CD4-positive, alpha-beta T cell (primary cell): ENCODE measurements at places on chromosomes 12 and 14.

DNA sequence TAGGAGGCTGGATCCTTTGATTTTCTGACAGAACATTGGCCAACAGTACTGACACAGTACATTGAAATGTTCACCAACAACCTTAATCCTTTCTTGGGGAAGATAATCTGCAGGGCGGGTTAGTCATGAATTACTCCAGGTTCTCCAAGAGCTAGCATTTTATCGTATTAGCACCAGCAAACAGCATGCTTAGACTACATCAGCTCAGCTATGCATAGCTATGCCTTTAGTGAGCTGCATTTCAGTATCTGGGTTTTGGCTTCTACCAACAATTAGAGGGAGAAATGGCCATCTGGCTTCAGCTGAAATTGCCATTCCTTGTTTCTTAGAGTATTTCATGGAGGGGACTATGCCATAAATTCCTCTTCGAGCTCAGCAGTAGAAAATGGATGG lies 33.8 kb downstream of the SAMD4A start:
- H3K27me3 ChIP-seq: no peaks in the 10 kb centered on the region
- no peaks in the 10 kb centered on the region for H3K36me3 ChIP-seq
- no peak overlapping the region for H3K27ac ChIP-seq
- no peak for DNase-seq

- H3K27me3 ChIP-seq: no peaks in the 10 kb centered on the region
- H3K4me3 ChIP-seq: no peak overlapping the region
- DNase-seq: peak; percentile 39
- H3K27ac ChIP-seq: no peak overlapping the region
Measured at GRCh38 chr12:1421091-1421846, 173.1 kb downstream of the FBXL14 start.

DNA sequence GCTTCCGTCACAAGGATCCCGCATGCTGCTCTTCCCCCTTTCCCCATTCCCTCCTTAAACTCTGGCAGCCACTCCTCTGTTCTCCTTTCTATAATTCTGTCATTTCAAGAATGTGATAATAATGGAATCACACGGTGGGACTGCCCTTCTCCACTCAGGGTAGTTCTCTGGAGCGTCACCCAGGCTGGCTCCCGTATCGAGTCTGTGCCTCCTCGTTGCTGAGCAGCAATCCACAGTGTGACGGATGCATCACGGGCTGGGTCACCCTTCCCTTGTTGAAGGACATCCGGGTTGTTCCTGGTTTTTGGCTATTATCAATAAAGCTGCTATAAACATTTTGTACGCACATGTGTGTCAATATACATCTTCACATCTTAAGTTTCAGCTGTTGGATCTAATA lies 5.7 kb upstream of the SYNE3 start:
- H3K27me3 ChIP-seq: no peaks in the 10 kb centered on the region
- peak overlapping the region; percentile 19 for H3K27ac ChIP-seq
- no peak for DNase-seq
- no peaks in the 10 kb centered on the region for H3K36me3 ChIP-seq
- peaks cover 89% of the 10 kb centered on the region for H3K4me1 ChIP-seq

GRCh38 chr12:12167847-12168246 lies 97.1 kb downstream of the BCL2L14 start:
- H3K27me3 ChIP-seq: no peaks in the 10 kb centered on the region
- H3K27ac ChIP-seq: no peak overlapping the region
- H3K4me1 ChIP-seq: no peaks in the 10 kb centered on the region
- H3K36me3 ChIP-seq: no peaks in the 10 kb centered on the region
- no peak overlapping the region for H3K4me3 ChIP-seq

- no peak overlapping the region for H3K27ac ChIP-seq
- no peak overlapping the region for H3K4me3 ChIP-seq
- H3K4me1 ChIP-seq: no peaks in the 10 kb centered on the region
- no peaks in the 10 kb centered on the region for H3K27me3 ChIP-seq
- no peaks in the 10 kb centered on the region for H3K36me3 ChIP-seq
Measured at GRCh38 chr12:73599268-73599667, 938.4 kb upstream of the ATXN7L3B start.

GRCh38 chr14:21317398-21317797 lies 37.5 kb downstream of the RPGRIP1 start:
- no peak overlapping the region for H3K4me3 ChIP-seq
- no peak for DNase-seq
- peaks cover 5% of the 10 kb centered on the region for H3K4me1 ChIP-seq

DNA sequence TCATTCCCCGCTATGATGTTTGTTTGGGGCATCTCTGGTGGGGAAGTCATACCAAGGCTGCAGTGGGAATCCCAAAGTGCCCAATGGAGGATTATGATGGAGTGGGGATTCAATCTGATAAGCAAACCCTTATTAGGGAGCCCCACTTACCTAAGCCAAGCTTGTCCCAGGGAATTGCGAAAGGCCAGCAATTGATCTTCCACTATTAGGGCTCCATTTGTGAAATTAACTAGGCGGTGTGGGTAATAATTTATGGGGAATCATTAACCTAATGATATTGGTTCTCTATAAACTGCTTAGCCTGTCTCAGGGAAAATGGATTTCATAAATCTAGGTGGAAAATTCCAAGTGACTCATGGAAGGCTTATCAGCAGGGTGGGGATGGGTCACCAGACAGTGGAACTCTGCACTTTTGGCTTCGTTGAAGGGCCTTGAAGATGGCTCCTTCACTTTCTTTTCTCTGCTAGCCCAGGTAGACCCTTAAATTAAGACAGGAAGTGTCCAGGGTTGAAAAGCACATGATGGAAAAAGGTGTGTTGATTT lies 113.0 kb upstream of the WSCD2 start:
- no peaks in the 10 kb centered on the region for H3K4me1 ChIP-seq
- no peak overlapping the region for H3K4me3 ChIP-seq
- no peak overlapping the region for H3K27ac ChIP-seq
- no peaks in the 10 kb centered on the region for H3K36me3 ChIP-seq
- H3K27me3 ChIP-seq: no peaks in the 10 kb centered on the region
